ENCODE measurements at places on chromosomes 16 and 17.

DNA sequence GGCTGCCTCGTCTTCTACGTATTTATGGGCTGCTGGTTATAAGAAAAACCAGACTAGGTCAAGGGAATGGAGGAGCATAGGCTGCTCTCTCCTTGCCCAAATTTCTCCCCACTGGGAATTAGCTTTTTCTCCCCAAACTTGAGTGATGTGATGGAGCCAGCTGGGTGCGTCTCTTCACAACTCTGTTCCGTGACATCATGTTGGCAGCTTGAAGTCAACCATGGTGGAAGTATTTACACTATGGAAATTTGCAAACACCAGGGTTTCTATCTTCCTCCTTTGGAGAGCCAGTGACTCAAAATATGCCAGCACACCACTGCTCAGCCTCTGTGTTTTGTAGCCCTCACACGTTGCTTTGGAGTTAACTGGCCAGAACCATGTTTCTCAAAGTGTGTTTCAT is 78.1 kb downstream of the OR1D5 start:
- no peak for DNase-seq

- DNase-seq = no peak
Observed at GRCh38 chr17:77572065-77572601, 386.4 kb upstream of the TNRC6C start.

GRCh38 chr17:17456251-17456650 is 20.5 kb upstream of the MED9 start:
- DNase-seq = no peak

DNA sequence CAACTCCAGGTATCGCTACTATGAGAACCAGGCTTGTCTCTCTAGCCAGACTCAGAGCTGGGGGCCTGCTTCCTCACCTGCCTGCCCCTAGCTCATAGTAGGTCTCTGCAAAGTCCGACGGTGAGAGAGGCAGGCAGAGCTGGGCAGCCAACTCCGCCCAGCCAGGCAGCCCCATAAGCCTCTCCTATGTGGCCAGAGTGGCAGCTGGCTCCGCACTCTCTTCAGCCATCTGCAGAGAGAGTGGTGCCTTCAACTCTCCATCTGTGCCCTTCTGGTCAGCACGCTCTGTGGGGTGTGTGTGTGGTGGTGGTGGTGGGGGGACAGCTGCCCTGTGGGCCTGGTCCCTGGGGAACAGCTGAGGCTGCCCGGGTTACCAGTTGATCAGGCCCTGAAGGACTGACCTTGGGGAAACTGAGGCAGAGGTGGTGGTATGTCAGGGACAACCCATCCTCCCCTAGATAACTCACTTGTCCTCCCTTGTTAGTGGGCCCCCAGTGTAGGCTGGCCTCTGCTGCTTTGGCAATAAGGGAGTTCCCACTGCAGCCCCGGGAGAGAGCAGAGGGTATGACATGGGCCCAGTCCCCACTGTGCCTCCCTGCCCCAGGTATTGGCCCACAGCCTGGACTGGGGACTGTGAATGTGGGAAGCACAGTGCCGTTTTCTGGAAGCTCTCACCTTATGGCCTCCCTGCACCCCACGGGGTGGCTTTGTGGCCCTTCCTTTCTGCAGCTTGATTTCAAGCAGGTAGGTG is 1.8 kb upstream of the ADGRG1 start:
- DNase-seq = no peak

- no peak for DNase-seq
Observed at GRCh38 chr16:1691276-1691675, 13.2 kb downstream of the JPT2 start.

DNA sequence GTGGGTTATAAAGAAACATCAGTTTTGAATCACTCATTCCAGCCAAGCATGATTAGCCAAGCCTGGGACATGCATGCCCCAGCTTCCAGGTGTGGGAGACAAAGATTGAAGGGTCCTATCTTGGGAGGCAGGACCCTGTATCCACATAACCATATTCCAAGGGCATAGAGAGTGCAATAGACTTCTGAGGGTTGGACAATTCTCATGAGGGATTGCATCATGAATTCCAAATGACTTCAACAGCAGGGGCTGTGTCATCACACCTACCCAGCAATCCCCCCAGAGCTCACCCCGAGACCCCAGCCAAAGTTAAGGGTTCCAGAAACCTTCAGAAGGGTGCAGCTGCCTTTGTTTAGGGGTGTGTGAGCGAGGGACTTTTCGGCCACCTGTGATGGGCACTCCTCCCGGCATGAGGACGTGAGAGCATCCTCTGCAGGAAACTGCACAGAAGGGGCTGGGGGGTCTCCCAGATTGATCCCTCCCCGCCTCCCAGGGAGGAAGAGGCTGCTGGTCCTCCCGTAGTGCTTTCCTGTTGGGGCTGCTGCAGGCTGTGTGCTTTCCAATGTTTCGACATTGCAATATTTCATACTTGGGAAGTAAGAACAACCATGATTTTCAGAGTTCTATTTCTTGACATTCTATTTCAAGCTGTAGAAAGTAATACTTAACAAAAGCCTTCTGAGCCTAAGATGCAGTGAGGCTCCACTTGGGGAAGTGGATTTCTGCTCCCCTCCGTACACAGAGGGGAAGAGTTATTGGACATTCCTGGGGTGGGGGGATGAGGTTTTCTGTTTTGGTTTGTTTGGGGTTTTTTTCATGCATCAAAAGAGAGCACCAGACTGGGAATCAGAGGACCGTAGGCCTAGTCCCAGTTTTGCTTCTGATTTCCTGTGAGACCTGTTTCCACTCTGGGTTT is 13.3 kb upstream of the PITPNM3 start:
- DNase-seq = no peak

DNA sequence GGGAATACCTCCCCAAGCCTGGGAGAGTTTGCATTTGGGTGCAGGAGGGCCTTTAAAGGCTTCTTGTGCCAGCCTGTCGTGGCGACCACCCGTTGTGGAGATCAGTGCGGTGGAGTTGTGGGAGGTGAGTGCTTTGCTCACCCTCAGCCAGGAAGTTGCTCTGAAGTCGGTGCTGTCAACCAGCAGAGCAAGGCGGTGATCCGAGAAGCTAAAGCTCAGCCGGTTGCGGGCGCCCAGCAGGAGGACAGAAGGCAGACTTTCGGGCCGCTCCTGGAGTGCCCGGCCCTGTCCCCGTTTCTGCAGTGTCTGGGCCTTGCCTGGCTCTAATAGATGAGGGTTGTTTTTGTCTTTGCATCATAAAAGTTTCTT is 1.4 kb downstream of the UBE2I start:
- no peak for DNase-seq

GRCh38 chr17:39759204-39759603 is 21.5 kb downstream of the GRB7 start:
- no peak for DNase-seq

- peak; percentile 80 for DNase-seq
Observed at GRCh38 chr16:30927789-30928378, 4.5 kb downstream of the FBXL19 start.

DNA sequence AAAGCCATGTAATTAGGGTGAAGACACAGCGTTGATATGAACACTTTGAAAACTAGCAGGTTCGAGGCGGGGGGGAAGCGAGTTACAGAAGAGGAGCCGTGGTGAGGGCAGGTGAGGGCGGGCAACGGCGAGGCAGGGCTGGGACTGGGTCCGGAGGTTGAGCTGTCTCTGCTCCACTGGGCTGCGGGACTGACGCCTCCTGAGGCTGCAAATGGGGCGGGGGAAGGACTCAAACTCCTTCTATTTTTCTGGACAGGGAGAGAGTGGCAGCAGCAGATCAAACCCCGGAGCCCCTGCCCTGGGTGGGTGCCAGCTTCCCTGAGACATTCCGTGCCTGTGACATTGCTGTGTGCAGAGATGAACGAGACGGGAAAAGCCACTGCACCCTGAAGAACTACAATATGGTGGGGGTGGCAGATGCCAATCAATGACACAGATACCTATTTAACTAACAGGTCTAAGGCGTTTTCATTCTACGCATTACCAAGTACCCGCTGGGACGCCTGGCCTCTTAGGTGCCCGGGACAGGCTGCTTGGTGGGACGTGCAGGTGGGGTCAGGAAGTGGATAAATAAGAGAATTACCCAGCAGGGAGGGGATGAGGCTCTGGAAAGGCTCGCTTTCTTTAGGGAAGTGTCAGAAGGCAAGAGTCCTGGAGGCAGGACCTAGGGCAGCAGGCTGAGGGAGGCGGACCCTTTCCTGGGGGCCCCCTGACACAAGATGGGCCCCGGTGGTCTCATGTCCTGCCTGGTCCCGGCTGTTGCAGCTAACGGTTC is 30.4 kb downstream of the RPH3AL start:
- DNase-seq = no peak

GRCh38 chr16:17433577-17434451 is 36.9 kb downstream of the XYLT1 start:
- no peak for DNase-seq

- no peak for DNase-seq
Observed at GRCh38 chr17:32879134-32879533, 2.2 kb upstream of the MYO1D start.

GRCh38 chr17:8192070-8192815 is 2.3 kb upstream of the BORCS6 start:
- peak; percentile 95 for DNase-seq

- DNase-seq = peak; percentile 1
Observed at GRCh38 chr16:7405166-7405565, 72.5 kb downstream of the RBFOX1 start.

GRCh38 chr16:77359065-77359502 is 75.8 kb downstream of the ADAMTS18 start:
- no peak for DNase-seq

GRCh38 chr16:27251541-27252205 is 16.9 kb downstream of the NSMCE1 start:
- DNase-seq = no peak

DNA sequence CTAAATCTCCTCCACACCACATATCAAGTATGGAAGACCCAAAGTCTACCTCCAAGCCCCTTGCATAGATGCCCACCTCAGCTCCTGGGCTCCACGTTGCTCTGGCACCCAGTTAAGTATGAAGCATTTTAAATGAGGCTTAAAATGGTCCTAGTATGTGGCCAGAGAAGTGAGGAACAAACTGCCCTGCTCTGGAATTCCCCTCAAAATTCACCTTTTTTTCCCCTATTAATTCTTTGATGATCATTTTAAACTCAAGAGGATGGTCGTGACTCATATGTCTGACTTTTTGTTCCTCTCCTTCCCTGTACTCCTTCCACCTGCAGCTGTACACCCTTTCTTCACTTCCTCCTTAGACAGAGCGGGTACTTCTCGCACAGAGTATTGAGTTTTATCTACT is 234.5 kb upstream of the MYOCD start:
- DNase-seq = no peak

DNA sequence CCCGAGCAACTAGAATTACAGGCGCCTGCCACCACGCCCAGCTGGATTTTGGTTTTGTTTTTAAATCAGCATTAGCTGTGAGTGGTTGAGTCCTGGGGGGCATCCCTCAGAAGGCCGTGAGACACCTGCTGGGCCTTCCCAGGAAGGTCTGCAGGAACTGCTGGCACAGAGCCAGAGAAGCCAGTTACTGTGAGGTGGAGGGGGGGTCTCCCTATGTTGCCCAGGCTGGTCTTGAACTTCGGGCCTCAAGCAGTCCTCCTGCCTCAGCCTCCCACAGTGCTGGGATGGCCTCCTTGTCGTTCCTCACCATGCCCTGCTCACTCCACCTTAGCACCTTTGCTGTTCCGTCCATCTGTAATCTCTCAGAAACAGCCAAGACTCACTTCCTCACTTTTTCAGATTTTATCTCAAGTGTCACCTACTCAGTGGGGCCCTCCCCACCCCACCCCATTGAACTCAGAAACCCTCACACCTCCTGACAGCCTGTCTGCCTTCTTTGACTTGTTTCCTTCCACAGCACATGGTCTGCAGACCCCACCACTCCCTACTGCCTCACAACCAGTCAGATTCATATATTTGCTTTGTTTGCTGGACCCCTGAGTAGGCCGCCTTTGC is 62.3 kb downstream of the WSB1 start:
- DNase-seq = no peak

- no peak for DNase-seq
Observed at GRCh38 chr16:3485821-3486505, 9.3 kb downstream of the C16orf90 start.

- no peak for DNase-seq
Observed at GRCh38 chr16:58464047-58464915, 35.7 kb upstream of the NDRG4 start.

DNA sequence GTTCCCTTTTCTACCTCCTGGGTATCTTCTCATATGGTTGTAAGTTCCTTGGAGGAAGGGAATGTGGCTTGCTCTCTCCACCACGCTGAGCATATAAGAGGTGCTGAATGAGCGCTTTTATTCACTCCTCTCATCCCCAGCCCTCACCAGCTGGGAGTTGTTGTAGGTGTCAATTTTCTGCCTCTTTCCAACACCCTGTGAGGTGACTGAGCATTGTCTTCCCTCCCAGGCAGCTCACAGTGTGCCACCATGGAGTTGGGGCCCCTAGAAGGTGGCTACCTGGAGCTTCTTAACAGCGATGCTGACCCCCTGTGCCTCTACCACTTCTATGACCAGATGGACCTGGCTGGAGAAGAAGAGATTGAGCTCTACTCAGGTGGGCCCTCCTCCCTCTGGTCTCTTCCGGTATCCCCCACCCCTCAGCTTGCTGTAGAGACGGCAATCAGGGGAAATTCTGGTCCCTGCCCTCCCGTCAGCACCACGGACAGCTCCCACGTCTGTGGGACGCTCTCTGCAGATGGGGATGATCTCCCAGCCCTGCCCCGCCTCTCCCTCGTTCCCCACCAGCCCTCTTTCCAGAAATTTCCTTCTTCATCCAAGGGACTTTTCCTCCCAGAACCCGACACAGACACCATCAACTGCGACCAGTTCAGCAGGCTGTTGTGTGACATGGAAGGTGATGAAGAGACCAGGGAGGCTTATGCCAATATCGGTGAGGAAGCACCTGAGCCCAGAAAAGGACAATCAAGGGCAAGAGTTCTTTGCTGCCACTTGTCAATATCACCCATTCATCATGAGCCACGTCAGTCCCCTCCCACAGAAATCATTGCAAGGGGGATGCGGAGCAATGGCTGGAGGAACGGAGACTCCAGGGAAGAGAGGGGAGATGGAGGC is 18.3 kb downstream of the CIITA start:
- DNase-seq = no peak

- DNase-seq = no peak
Observed at GRCh38 chr16:85557971-85558657, 55.0 kb upstream of the GSE1 start.

GRCh38 chr16:85029408-85029784 is 1.8 kb downstream of the KIAA0513 start:
- DNase-seq = no peak

DNA sequence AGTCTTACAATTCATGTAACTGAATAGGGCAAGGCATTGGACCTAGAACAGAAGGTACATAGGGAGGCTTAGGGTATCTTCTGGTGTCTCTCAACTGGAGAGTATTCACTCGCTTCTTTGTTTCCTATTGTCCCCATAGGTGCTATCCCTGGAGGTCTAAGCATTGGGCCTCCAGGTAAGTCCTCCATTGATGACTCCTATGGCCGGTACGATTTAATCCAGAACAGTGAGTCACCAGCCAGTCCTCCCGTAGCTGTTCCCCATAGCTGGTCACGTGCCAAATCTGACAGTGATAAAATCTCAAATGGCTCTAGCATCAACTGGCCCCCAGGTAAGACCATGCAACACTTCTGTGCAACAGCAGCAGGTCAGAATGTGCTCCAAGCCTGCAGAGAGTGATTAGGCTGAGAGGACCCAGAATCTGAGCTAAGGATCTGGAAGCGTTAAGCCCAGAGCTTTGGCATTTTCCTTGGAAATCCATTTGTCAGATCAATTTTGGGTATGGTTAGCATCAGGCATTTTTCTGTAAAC is 35.7 kb downstream of the TMC6 start:
- DNase-seq = no peak
